ENCODE measurements at places on chromosomes 4 and X. TPM values are rescaled to one million over a fixed set of nuclear protein-coding genes. Genes with fewer than 3 reads are reported as not detected.

DNA sequence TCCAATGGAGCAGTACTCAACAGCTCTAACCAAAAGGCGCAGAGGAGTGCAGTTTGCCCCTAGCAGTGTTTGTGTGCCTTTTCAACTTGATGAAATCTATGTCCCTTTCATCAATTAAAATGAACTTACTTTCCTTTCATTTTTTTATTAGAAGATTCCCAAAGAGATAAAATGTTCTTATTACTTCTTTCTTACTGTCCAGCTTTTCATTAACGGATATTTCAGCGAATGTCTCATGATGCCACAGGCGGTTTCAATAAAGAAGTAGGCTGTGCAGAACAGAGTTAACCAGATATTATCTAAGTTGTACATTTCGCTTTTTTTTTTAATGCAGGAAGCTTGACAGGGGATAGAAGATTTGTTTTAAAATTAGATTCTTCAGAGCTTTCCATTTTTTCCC, 3.4 kb upstream of the MAOB start:
- no peak for DNase-seq

The SOWAHD gene
- total RNA-seq: 0.32 TPM

DNA sequence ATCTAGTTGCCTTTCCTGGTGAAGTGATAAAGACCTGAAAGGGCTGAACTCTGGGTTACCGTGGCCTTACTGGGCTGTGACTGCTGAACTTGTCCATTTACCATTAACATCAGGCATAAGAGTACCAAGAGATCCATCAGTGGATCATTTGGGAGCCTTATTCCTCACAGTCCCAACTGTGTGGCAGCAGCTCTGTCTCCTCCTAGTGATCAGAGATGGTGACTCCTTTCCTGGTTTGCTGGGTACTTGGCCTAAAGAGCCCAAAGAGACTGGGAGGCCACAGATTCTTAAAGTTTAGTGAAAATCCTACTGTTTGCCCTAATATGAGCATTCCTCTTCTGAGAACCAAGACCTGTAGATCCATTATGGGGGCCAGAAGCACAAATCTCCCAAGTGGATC, 56.3 kb upstream of the ATP6AP2 start:
- no peak for DNase-seq

The CDX4 gene
- not detected for total RNA-seq

The BMPR1B gene
- 0.77 TPM for total RNA-seq

The H2BW2 gene
- not detected for total RNA-seq

- DNase-seq: no peak
Measured at GRCh38 chrX:119647089-119647488, 40.9 kb upstream of the NKRF start.

The FATE1 gene
- not detected for total RNA-seq

DNA sequence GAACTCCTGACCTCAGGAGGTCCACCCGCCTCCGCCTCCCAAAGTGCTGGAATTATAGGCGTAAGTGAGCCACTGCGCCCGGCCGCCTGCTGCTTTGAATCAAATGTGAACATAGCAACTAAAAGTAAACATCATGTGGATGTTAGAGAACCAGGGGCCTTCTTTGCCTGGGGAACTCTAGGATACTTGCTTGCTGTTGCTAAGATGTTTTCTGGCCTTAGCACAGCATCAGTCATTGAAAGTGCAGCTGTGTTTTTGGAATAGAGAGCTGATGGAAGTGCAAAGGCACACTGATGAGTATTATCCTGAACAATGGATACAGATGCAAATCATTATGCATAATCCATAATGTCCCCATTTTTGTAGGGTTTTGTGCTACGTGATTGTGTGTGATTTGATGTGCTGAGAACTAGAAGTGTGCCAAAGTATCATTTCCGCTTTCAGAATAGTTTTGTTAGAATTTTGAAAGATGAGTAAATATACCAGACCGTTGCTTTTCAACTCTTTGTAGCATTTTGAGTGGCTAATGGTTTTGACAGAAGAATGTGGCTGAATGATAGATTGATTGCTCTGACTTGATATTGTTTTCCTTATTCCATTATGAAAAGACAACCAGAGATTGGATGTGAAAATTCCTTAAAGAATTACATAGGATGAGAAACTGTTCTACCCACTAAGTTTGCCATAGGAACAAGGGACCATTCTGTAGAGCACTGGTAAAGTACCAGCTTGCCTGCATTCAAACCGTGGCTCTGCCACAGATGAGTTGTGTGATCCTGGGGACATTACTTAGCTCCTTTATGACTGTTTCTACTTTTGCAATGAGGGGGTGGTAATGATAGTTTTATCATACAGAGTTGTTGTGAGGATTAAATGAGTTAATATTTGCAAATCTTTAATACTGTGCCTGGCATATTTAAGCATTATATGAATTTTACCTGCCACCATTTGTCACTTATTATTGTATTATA, 74.7 kb downstream of the REPS2 start:
- DNase-seq: no peak

- no peak for DNase-seq
Measured at GRCh38 chr4:175273995-175274753, 356.0 kb downstream of the ADAM29 start.

DNA sequence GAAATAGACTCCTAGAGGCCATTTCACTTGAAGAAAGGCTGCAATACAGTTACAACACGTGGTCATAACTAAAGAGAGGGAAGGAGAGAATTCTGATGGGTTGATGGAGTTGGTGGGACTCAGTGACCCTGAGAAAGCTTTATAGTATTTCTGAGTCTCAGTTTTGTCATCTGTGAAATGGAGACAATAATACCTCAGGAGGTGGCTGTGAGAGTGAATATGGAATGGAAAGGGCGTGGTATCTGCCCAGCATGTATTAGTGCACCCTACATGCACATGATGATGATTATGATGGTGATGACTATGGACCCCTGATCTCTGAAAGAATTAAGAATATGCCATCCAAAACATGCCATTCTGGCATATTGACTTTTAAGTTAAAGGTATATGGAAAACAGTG, 66.0 kb downstream of the RHOH start:
- no peak for DNase-seq

The TCP11X1 gene
- not detected for total RNA-seq

The CPLX1 gene
- 9.4 TPM for total RNA-seq

- no peak for DNase-seq
Measured at GRCh38 chrX:110568441-110568840, 209.8 kb downstream of the RTL9 start.

The NAT8L gene
- total RNA-seq: 8.8 TPM

DNA sequence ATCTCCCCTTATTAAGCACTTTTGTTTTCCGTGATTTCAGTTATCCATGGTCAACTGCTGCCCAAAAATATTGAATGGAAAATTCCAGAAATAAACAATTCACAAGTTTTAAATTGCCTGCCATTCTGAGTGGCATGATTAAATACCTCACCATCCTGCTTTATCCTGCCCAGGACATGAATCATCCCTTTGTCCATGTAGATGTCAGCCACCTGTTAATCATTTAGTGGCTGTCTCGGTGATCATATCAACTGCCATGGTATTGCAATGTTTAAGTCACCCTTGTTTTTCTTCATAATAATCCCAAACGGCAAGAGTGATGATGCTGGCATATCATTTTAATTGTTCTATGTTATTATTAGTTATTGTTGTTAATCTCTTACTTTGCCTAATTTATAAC, 79.8 kb upstream of the LHFPL1 start:
- DNase-seq: no peak

GRCh38 chrX:2321411-2321810, 179.4 kb downstream of the DHRSX start:
- DNase-seq: no peak

GRCh38 chrX:41559235-41560052, 112.3 kb downstream of the NYX start:
- DNase-seq: no peak

- DNase-seq: peak; percentile 81
Measured at GRCh38 chr4:72312032-72312650, 256.9 kb downstream of the ADAMTS3 start.

- no peak for DNase-seq
Measured at GRCh38 chrX:139739138-139739537, 31.2 kb upstream of the MCF2 start.

DNA sequence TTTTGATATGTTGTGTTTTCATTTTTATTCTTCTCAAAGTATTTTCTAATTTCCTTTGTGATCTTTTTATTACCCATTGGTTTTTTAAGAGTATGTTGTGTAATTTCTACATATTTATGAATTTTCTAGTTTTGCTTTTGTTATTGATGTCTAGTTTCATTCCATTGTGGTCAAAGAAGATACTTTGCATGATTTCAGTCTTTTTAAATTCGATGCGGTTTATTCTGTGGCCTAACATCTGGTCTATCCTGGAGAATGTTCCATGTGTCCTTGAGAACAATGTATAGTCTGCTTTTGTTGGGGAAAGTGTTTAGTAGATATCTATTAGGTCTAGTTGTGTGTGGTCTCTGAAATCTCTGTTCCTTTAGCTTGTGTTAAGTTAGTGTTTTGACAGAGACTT, 46.2 kb downstream of the PPEF1 start:
- DNase-seq: no peak

GRCh38 chr4:14167876-14168510, 540.5 kb upstream of the BOD1L1 start:
- DNase-seq: no peak

GRCh38 chrX:138709886-138710791, 1.4 kb downstream of the FGF13 start:
- no peak for DNase-seq

DNA sequence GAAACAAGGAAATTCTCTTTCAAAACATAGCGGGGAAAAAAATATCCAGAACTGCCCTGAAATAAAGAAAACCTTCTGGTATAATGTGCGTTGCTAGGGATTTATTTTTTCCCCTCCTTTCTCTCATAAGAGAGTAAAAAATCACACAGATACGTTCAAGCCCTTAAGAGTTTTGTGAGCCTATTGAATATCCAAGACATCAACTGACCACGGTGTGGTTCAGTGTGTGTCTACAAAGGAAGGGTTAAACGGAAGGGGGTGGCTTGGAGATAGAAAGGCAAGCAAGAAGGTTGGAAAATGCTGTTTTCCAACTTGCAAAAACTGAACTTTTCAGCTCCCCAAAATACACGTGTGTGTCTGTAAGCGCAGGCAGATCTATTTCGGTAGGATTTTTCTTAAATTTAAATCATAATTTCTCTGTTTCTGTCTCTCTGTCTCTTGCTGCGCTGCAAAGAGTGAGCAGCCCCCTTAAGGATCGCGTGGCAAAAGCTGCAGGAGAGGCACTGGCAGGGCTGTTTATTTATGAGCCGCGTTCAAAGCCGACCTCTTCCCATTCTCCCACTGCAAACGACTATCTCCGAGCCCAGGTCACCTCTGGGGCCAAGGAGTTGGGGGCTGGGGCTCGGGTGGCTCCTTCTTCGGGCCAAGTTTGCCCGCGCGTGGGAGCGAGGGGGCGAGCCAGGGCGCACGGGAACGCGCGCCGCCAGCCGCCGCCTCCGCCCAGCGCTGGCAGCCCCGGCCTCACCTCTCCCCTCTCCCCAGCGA, 492 bp upstream of the SLIT2 start:
- no peak for DNase-seq

The ASB5 gene
- total RNA-seq: 1.3 TPM

GRCh38 chrX:35076061-35076460, 133.5 kb downstream of the FAM47B start:
- DNase-seq: no peak

GRCh38 chrX:519741-520140, 110.8 kb upstream of the SHOX start:
- no peak for DNase-seq

DNA sequence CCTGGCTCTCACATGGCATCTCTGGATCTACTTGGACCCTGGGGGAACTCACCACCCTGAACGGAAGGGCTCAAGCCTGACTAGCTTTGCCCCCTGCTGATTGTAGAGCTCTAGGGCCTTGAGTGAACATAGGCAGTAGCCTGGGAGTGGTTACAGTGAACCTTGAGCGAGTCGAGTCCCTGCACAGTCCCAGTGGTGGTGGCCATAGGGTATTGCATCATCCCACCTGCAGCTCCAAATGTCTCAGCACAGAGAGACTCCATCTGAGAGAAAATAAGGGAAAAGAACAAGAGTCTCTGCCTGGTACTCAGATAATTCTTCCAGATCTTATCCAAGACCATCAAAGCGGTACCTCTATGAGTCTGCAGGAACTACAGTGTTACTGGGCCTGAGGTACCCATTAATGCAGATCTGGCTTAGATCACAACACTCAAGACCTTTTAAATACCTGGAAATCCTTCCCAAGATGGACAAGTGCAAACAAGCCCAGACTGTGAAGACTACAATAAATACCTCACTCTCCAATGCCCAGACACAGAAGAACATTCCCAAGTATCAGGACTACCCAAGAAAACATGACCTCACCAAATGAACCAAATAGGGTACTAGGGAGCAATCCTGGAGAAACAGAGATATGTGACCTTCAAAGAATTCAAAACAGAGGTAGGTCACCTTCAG, 167.5 kb upstream of the TET2 start:
- no peak for DNase-seq

GRCh38 chr4:47312170-47312569, 151.3 kb downstream of the COMMD8 start:
- DNase-seq: no peak

GRCh38 chr4:113790478-113790877, 28.9 kb upstream of the CAMK2D start:
- DNase-seq: no peak

DNA sequence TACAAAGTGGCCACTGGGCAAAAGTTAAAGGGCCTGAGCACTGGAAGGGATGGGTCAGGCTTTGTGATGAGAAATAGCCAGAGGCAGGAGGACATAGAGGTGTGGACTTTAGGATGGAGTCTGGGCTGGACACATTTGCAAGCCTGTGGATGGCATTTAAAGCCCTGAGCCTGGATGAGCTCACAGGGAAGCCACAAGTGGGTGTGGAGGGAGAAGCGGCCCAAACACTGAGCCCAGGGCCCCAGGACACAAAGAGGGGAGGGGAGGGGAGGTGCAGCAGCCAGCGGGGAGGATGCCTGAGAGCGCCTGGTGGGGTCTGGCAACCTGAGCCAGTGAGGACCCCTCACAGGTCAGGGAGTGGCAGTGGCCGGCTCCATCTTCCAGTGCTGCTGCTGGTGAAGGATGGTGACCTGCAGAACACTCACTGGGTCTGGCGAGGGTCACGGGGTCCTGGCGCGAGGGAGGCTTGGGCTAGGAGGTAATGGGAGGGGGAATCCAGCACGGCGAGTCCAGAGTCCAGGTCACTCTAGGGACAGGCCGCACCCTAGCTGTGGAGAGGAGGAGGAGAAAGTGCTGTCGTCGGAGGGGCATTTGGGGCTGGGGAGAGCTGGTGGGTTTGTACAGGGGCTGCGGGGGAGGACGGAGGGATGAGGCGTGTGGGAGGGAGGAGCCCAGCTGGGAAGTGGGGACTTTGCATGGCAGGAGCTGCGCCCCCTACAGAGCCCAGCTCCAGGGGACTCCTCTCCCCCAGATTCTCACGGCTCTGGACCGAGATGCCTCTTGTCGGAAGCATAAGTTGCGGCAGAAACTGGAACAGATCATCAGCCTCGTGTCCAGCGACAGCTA, 7.0 kb downstream of the LAGE3 start:
- DNase-seq: no peak

The HMGN5 gene
- total RNA-seq: 4.1 TPM
